ENCODE measurements at places on chromosomes 4 and X. TPM values are rescaled to one million over a fixed set of nuclear protein-coding genes. Genes with fewer than 3 reads are reported as not detected.

Gene S100P
- total RNA-seq = 0.31 TPM

Gene SLC9B1
- 3.4 TPM for total RNA-seq

Gene HTN3
- not detected for total RNA-seq

Gene AKAP4
- not detected for total RNA-seq

Gene SMR3B
- not detected for total RNA-seq

Data from mononuclear cell (primary cell).